ENCODE measurements at places on chromosomes 2 and 18.

DNA sequence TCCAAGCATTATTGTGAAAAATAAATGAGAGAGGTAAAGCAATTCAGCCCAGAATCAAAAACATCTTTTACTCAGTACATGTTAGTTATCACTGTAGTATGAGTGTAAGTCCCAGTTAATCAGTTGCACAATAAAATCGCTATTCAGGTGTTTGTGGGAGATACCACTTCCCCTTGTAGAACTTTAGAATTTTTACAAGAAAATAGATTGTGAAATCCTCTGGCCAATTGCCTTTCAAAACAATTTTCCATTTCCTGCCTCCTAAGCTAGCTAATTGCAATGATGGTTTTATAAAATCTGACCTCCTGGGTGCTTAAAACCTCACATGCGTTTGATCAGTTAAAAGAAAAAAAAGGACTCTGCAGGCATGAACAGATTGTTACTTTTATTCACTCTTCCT lies 332.5 kb downstream of the PID1 start:
- DNase-seq = no peak

- DNase-seq = no peak
Observed at GRCh38 chr2:77418537-77418936, 103.6 kb downstream of the LRRTM4 start.

GRCh38 chr2:8693157-8693821 lies 11.4 kb downstream of the ID2 start:
- DNase-seq = no peak

- no peak for DNase-seq
Observed at GRCh38 chr18:44798433-44799048, 117.9 kb downstream of the SETBP1 start.

- no peak for DNase-seq
Observed at GRCh38 chr2:121409388-121409787, 121.3 kb upstream of the RNU4ATAC start.

GRCh38 chr2:97983698-97984097 lies 12.1 kb downstream of the TMEM131 start:
- no peak for DNase-seq

- DNase-seq = peak; percentile 97
Observed at GRCh38 chr18:49691177-49691608, 122.1 kb downstream of the ACAA2 start.

GRCh38 chr2:209663139-209663538 lies 108.5 kb upstream of the UNC80 start:
- peak; percentile 63 for DNase-seq

DNA sequence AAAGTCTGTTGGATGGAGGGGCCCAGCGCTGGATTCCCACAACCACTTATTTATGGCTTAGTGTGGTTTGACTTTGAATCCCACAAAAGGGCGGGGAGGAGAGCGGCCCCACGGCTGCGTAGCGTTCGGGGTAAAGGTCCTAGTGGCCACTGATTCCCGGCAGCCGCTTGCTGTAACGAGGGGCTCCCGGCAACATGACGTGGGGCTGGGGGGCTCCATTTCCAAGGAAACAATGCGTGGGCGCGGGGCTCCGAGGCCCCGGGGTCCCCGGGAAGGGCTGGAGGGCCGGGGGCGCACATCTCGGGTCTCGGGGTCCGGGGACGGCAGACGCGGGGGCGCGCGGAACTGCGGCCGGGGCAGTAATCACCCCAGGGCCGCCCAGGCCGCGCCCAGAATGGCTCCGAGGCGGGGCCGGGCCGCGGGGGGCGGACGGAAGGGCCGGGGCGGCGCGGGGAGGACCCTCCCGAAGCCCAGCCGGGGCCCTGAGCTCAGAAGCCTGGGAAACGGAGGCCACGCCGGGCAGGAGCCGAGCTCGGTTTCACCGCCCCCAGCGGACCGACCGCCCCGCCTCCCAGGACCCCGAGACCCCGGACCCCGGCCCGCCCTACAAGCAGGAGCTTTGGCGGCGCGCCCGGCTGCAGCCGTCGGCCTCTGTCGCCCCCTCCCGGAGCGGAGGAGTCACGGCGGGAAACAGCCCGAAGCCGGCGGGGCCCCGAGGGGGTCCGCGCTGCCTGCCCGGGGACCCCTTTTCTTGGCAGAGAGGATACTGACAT lies 11.9 kb upstream of the MLPH start:
- DNase-seq = peak; percentile 83

GRCh38 chr18:68784071-68784470 lies 13.8 kb upstream of the CCDC102B start:
- no peak for DNase-seq

- no peak for DNase-seq
Observed at GRCh38 chr2:4973973-4974372, 718.2 kb upstream of the SOX11 start.

DNA sequence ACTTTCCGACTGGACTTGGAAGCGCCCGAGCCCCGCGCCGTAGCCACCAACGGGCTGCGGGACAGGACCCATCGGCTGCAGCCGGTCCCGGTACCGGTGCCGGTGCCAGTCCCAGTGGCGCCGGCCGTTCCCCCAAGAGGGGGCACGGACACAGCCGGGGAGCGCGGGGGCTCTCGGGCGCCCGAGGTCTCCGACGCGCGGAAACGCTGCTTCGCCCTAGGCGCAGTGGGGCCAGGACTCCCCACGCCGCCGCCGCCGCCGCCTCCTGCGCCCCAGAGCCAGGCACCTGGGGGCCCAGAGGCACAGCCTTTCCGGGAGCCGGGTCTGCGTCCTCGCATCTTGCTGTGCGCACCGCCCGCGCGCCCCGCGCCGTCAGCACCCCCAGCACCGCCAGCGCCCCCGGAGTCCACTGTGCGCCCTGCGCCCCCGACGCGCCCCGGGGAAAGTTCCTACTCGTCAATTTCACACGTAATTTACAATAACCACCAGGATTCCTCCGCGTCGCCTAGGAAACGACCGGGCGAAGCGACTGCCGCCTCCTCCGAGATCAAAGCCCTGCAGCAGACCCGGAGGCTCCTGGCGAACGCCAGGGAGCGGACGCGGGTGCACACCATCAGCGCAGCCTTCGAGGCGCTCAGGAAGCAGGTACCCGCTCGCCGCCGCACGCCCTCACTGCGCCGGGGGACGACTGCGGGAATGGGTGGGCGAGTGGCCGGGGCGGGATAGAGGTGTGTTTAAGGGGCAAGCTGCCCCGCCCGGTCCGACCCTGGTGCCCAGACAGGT lies 713 bp downstream of the ATOH8 start:
- DNase-seq = peak; percentile 52

DNA sequence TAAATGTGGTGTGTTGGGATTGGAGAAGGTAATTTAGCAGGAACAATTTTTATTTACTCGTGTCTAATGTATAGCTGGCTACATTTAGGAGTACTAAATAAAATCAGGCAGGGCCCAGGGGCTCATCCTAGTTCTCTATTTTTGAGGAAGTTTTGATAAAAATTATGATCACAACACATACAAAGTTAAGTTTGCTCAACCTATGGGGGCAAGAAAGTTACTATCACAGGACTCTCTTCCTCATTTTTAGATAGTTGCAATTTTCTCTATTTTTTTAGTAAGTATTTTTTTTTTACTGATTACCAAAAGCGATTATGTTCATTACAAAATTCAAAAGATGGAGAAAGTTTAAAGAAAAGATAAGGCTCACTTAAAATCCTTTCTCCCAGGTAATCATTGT lies 60.0 kb upstream of the RPE start:
- DNase-seq = no peak

GRCh38 chr2:169036736-169037440 lies 5.8 kb upstream of the ABCB11 start:
- DNase-seq = no peak

- DNase-seq = peak; percentile 13
Observed at GRCh38 chr2:204280262-204280668, 265.0 kb upstream of the PARD3B start.

DNA sequence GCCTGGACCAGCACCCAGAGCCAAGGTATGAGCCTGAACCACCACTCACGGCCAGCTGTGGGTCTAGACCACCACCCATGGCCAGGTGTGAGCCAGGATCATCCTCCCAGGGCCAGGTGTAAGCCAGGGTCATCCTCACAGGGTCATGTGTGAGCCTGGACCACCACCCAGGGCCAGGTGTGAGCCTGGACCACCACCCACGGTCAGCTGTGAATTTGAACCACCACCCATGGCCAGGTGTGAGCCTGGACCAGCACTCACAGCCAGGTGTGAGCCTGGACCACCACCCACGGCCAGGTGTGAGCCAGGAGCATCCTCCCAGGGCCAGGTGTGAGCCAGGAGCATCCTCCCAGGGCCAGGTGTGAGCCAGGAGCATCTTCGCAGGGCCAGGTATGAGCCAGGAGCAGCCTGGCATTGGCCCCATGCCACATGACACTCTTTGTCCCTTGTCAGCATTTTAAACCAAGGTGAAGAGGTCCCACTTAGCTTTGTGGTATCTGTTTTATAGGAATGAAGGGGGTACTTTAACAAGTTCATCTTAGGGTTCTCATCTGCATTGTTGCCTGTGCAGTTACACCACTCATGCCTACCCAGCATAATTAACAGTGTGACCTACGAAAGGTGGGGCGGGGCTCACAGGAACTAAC lies 71.2 kb downstream of the AGAP1 start:
- no peak for DNase-seq

Data from fibroblast of skin of back (primary cell).